ENCODE measurements at places on chromosomes 5 and 9.

- DNase-seq: no peak
Measured at GRCh38 chr5:161803-162110, 29.5 kb upstream of the LRRC14B start.

GRCh38 chr5:171122372-171122771 is 186.7 kb upstream of the TLX3 start:
- no peak for DNase-seq

- peak; percentile 40 for DNase-seq
Measured at GRCh38 chr5:73722231-73722630, 96.2 kb downstream of the ARHGEF28 start.

DNA sequence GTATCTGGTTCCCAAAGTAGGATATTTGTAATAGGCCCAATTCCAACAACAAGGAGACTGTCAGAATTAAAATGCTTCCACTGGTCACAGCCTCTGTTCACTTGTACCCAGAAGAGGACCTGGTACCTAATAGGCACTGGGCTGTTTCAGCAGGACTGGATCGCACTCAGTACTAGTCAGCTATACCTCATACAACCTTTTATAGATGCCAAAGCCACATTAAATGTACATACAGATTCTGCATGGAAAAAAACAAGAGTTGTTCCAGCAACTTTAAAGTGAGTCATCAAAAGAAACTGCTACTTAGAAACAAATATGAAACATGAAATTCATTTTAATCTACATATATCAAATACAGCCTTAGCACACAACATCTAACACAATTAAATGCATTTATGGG is 87.5 kb downstream of the GPR21 start:
- no peak for DNase-seq

- DNase-seq: no peak
Measured at GRCh38 chr9:638152-638551, 203.3 kb upstream of the DMRT1 start.

DNA sequence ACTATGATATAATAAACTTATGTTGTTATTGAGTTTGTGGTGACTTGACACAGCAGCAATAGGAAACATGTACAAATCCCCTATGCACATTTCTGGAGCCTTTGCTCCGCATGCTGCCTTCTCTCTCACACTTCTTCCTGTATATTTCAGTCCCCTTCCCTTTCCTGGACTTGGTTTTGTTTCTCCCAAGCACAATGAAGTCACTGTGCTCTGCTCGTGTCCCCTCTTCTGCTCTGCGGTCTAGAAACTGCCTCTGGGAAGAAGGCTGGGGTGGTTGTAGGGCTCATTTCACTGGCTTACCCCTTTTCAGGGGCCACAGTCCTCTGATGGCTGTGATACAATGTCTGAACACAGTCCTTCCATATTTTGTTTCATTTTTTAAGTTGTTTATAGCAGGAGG is 15.7 kb upstream of the FGD3 start:
- DNase-seq: no peak

GRCh38 chr9:99971410-99971809 is 65.0 kb downstream of the STX17 start:
- DNase-seq: no peak

GRCh38 chr9:17135295-17136160 is 688 bp downstream of the CNTLN start:
- peak; percentile 35 for DNase-seq

- DNase-seq: peak; percentile 24
Measured at GRCh38 chr5:137040024-137040423, 459.1 kb downstream of the SPOCK1 start.

DNA sequence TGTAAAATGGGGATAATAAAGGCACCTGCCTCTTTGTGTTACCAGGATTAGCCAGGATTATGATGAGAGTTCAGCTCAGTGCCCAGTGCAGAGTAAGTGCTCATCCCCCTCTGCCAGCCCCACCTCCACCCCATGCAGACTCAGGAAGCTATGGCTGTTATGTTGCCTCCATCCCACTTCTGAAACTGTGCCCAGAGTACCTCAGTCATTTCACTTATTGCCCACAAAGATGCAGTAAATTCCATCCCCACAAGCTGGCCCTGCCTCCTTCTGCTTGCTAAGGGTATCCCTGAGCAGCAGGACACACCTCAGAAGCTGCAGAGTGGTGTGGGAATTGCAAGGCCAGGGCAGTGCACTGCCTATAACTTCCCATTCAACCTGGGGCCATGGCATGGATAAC is 415.1 kb downstream of the SPOCK1 start:
- DNase-seq: no peak

DNA sequence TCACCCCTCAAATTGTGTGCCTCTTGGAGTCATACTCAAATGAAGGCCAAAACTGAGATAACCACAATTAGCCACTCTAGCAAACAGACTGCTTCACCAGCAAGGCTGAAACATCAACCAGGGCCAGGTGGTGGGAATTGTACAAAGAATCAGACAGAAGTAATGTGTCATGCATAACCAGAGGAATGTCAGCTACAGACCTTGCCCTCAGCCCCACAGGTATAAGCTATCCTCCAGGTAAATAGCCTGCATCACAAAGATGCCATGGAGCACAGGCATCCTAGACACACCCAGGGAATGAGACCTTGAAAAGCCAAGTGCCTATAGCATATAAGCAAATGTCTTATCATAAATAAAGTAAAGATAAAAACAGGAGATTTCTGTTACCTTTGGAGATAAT is 242.7 kb downstream of the CETN3 start:
- no peak for DNase-seq

- DNase-seq: no peak
Measured at GRCh38 chr5:14909369-14909768, 37.8 kb upstream of the ANKH start.

GRCh38 chr5:108925073-108925472 is 177.4 kb downstream of the FER start:
- no peak for DNase-seq

GRCh38 chr9:109969573-109970237 is 189.7 kb downstream of the PALM2AKAP2 start:
- DNase-seq: no peak

GRCh38 chr5:3320317-3320875 is 275.2 kb upstream of the IRX1 start:
- no peak for DNase-seq

GRCh38 chr5:3210531-3210930 is 385.1 kb upstream of the IRX1 start:
- DNase-seq: no peak

- DNase-seq: no peak
Measured at GRCh38 chr5:82815871-82816270, 261.3 kb downstream of the TMEM167A start.

- DNase-seq: no peak
Measured at GRCh38 chr5:14599476-14600127, 18.0 kb downstream of the OTULINL start.

DNA sequence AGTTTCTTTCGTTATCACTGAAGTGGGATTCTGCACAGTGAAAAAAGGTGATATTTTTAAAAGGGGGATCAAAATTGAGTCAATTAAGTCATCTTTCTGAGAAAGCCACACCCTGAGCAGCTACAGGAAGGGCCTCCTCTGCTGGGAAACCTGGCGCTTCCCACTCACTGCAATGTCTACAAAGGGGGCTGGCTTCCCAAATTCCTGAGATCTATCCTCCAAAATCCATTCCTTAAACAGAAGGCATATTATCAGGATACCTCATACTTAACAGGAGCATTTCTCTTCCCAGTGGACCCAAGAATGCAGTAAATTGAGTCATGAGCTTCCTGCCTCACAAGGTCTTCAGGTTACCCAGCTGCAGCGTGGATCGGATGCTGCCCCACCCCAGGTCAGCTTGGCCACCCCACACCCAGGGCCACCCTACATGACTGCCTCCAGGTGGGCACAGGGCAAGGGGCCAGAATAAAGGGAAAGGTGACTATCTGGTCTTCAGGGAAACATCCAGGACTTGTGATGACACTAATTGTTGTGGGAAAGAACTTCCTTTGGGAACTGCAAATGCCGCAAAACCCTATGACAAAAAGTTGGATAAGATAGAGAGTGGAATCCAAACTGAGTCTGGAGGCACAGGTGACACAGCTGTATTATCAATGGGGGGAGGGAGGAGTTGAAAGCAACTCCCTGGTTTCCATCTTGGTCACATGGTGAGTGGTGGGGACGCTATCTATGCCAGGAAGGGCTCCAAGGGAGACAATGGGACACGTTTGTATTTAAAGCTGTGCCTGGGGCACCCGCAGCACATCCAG is 42.3 kb downstream of the ROR2 start:
- DNase-seq: no peak

- no peak for DNase-seq
Measured at GRCh38 chr5:62886603-62887315, 308.1 kb downstream of the LRRC70 start.

DNA sequence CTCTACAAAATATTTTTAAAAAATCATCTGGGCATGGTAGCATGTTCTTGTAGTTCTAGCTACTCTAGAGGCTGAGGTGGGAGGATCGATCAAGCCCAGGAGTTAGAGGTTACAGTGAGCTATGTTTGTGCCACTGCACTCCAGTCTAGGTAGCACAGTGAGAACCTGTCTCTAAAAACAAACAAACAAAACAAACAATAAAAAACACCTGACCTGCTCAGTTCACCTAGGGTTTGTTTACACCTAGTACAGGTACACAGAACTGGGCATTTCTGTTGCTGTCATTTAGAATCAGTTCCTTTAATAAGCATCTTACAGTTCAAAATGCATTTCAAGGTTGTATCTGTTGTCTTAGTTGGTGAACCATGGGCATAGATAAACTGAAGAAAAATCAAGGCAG is 95.3 kb downstream of the MEGF10 start:
- no peak for DNase-seq

DNA sequence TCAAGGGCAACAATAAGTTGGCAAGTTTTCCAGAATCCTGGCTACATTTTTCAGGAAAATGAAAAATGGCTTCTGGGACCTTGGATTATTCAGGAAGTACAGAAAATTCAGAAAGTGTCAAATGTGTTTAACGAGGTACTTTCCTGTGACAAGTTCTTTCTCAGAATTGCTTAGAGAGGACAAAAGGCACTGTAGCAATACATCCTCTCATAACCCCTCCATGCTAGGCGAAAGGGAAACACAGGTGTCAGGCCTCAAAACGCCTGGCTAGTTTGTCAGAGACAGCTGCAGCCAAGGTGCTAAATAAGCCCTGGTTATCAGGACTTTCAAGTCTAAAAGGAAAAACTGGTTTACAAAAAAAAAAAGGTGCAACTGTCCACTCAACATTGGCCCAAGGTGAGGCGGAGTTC is 115.2 kb downstream of the GNAQ start:
- DNase-seq: no peak

- no peak for DNase-seq
Measured at GRCh38 chr9:15069106-15069505, 158.9 kb upstream of the FREM1 start.

- no peak for DNase-seq
Measured at GRCh38 chr9:106615118-106615889, 247.7 kb upstream of the ZNF462 start.

GRCh38 chr5:57441557-57441956 is 41.1 kb downstream of the ACTBL2 start:
- DNase-seq: no peak

- DNase-seq: no peak
Measured at GRCh38 chr5:14917719-14918118, 46.1 kb upstream of the ANKH start.

- DNase-seq: no peak
Measured at GRCh38 chr5:132751444-132751843, 4.2 kb downstream of the CCNI2 start.

- peak; percentile 26 for DNase-seq
Measured at GRCh38 chr5:154368041-154368800, 77.6 kb upstream of the SAP30L start.

DNA sequence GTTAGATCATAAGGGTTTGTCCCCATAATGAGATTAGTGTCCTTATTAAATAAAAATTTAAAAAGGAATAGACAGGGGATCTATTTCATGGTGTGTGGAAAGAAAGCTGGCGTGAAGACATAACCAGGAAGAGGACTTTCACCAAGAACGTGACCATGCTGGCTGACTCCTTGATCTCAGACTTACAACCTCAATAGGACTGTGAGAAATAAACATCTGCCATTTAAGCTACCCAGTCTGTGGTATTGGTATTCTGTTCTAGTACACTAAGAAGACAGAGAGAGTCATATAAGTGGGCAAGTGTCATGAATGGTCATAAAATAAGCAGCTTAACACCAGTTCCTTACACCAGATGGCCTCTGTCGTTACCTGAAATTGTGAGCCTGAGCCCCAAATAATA is 259.4 kb upstream of the CCNG1 start:
- no peak for DNase-seq

DNA sequence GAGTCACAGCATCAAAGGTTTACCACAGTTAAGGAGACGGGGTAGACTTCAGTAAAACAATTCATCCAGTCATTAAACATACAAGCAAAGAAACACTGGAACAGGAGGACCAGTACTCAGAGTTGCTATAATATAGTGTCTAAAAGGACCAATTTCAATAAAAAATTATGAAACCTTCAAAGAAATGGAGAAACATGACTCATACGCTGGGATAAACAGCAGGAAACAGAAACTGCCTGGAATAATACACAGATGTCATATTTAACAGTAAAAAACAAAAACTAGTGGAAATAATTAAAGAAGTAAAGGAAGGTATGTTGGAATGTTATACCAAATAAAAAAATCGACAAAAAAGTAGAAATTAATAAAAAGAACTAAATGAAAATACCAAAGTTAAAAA is 1075.9 kb downstream of the NR2F1-AS1 start:
- no peak for DNase-seq

- DNase-seq: no peak
Measured at GRCh38 chr5:31250201-31250600, 56.7 kb downstream of the CDH6 start.

- no peak for DNase-seq
Measured at GRCh38 chr9:121322037-121322736, 47.9 kb downstream of the STOM start.

GRCh38 chr9:76116913-76117312 is 226.4 kb downstream of the PCSK5 start:
- DNase-seq: no peak

DNA sequence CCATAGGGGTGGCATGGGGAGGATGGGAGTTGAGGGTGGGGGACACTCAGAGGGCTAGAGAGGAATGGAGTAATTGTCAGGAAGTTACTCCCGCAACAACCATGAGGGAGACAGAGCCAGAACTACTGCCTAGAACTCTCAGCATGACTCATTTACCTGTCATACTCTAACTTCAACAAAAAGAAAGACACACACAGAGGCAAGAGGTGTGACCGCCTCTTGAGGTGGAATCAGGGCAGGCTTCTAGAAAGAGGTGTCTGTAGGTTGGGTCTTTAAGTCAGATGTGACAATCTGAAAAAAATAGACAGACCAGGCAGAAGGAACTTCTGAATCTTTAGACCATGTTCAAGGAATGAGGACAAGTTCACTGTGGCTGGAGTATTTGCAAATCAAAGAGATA is 73.4 kb downstream of the GABBR2 start:
- DNase-seq: no peak

- DNase-seq: no peak
Measured at GRCh38 chr5:135054546-135054945, 20.5 kb upstream of the PITX1 start.

Measured in pons (tissue), 1 donor.